ENCODE measurements at places on chromosomes 1 and 21.

- no peak for DNase-seq
Measured at GRCh38 chr1:111791776-111792175, 36.1 kb downstream of the DDX20 start.

- no peak for DNase-seq
Measured at GRCh38 chr21:38912102-38912629, 106.4 kb downstream of the ETS2 start.

DNA sequence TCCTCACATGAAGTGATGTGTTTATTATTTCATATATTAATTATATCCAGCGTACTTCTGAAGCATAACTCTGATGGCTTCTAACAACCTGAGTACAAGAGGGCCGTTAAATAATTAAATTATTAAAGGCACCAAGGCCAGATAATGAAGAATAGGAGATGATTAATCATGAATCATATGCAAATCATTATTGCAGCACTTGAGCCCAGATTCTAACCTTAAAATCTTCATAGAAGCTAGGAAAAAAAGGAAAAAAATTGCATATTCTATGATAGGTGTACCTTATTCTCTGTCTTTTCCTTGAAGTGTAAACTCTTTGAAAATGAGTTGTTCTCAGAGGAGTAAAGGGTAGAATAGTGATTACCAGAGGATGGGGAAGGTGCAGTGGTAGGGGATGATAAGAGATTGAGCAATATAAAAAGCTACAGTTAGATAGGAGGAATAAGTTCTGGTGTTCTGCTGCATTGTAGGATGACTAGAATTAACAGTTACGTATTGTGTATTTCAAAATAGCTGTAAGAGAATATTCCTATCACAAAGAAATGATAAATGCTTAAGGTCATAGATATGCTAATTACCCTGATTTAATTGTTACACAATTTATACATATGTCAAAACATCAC, 51.1 kb downstream of the SWT1 start:
- peak; percentile 28 for DNase-seq

- DNase-seq, result no peak
Measured at GRCh38 chr1:13607002-13607401, 23.4 kb downstream of the PDPN start.

DNA sequence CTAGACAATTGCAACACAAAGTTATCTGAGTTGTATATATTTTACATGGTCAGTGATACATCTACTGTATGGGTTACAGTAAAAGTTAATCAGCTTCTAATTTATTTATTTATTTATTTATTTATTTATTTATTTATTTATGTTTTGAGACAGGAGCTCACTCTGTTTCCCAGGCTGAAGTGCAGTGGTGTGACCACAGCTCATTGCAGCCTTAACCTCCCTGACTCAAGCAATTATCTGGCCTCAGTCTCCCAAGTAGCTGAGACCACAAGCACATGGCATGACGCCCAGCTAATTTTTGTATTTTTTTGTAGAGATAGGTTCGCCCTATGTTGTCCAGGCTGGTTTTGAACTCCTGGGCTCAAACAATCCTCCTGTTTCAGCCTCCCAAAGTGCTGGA, 241.6 kb downstream of the PTPRC start:
- peak; percentile 32 for DNase-seq

DNA sequence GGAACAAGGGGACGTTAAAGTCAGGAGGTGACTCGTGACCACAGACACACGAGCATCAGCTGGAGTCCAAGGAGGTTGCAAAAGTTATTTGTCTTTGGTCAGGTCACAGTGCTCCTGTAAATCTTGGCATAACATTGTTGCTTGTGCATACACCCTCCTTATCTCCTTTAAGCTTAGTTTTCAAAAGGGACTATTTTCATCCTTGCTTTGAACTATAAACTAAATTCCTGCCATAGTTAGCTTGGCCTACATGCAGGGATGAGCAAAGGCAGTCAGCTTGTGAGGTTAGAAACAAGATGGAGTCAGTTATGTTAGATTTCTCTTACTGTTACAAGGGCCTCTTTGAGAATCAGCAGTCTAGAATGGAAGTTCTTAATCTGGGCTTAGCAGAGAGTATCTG, 28.0 kb upstream of the FASLG start:
- no peak for DNase-seq

GRCh38 chr1:61135291-61135690, 52.9 kb downstream of the NFIA start:
- DNase-seq, result no peak

DNA sequence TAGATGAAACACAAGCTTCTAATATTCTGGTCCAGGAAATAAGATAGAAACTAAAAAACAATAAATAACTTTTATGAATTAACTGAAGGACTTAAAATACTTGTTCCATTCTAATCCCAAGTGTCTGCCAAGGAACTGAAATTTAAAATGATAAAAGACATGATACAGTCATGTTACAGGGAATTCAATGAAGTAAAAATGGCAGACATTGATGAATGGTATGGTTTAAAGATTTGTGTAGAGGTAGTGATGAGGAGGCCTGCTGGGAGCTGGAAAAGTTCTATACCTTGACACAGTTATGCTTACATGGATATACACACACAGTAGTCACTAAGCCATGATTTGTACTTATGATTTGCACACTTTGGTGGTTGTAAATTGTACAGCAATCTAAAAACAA, 2.1 kb upstream of the UBR4 start:
- no peak for DNase-seq

- DNase-seq, result no peak
Measured at GRCh38 chr1:210570116-210570515, 241.4 kb downstream of the HHAT start.

- DNase-seq, result no peak
Measured at GRCh38 chr1:7256526-7256925, 471.3 kb downstream of the CAMTA1 start.

Data from lung microvascular endothelial cell (primary cell).